AG09319 (cell line): ENCODE measurements at places on chromosomes 16 and 17.

DNA sequence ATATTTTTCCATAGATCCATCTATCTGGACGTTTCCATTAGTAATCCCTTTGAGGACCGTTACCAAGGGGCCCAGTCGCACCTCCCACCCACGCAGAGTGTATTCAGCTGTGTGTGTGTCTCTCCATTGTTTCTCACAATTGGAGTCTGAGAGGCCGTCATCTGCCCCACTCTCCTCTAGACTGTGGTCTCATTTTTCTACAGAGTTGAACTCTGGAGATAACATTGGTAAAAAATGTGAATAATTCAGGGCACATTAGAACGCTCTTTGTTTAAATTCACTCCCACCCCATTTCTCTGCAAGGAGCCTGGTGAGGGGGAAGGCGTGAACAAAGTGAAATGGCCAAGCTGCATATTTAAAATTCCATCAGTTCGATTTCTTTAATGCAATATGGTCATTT lies 333.1 kb upstream of the MAF start:
- DNase-seq, result no peak

DNA sequence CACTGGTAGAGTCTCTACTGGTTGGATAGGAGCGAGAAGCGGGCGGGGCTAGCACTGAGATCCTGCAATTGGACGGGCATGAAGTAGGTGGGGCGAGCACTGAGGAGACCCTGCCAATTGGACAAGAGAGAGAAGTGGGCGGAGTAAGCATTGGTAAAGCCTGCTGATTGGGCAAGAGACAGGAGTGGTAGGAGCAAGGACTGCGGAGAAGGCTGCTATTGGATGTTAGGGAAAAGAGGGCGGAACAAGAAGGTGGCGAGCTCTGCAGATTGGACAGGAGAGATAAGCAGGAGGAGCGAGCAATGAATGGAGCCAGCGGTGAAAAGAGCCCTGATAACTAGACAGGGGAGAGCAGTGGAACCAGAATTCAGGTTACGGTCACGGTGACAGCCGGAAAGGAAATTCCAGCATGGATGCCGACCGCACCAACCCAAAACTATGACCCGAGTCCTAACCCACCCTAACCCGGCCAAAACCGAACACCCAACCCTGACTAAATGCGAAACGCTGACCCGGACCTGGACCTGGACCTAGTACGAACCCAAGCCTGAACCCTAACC lies 4.8 kb downstream of the SCGB1C2 start:
- no peak for DNase-seq

DNA sequence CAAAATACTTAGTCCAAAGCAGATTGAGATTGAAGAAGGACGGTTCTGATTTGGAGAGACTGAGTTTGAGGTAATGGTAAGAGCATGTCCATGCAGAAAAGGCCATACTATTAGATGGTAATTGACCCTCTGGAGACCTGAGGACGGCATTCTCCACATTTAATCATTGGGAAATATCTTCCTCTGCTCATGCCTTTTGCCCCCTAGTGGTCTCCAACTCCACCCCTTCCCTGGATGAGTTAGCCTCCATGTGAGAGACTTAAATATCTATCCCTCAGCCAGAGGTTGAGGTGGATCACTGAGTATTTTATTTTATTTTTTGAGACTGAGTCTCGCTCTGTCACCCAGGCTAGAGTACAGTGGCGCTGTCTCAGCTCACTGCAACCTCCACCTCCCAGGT lies 10.4 kb upstream of the OR3A1 start:
- DNase-seq, result no peak

GRCh38 chr17:746181-746580 lies 5.9 kb downstream of the GEMIN4 start:
- DNase-seq, result no peak

GRCh38 chr17:6461792-6462524 lies 17.7 kb downstream of the PIMREG start:
- no peak for DNase-seq

DNA sequence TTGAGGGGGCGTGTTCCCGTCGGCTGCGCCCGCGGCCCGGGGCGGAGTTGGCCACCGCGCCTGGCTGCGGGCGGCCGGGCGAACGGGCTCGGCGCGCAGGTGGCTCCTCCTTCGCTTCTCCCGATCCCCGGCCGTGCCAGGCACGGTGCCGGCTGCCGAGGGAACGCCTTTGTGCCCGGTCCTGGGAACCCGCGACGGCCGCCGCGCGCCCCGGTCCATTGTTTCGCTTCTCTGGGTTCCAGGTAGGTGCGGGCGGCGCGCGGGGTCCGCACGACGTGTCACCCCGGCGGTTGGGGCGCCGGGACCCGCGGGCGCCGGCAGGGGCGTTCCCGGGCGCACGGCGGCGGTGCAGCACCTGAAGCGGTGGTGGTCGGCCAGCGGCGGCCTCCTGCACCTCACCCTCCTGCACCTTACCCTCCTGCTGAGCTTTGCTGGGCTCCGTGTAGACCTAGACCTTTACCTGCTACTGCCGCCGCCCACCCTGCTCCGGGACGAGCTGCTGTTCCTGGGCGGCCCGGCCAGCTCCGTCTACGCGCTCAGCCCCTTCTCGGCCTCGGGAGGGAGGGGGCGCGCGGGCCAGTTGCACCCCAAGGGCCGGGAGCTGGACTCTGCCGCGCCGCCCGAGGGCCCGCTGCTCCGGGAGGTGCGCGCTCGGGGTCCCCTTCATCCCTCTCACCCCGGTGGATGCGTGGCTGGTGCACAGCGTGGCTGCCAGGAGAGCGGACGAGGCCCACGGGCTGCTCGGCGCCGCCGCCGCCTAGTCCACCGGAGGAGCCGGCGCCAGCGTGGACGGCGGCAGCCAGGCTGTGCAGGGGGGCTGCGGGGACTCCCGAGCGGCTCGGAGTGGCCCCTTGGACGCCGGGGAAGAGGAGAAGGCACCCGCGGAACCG lies 99.9 kb downstream of the EFCAB13 start:
- no peak for DNase-seq

- no peak for DNase-seq
These were observed 9.3 kb downstream of the OSBPL7 start for GRCh38 chr17:47812146-47812920.

GRCh38 chr17:77325577-77326075 lies 184.9 kb downstream of the SEC14L1 start:
- DNase-seq, result no peak

GRCh38 chr17:82722341-82723013 lies 6.0 kb downstream of the FN3KRP start:
- DNase-seq, result no peak

GRCh38 chr17:65332375-65332774 lies 195.2 kb downstream of the RGS9 start:
- DNase-seq, result no peak

DNA sequence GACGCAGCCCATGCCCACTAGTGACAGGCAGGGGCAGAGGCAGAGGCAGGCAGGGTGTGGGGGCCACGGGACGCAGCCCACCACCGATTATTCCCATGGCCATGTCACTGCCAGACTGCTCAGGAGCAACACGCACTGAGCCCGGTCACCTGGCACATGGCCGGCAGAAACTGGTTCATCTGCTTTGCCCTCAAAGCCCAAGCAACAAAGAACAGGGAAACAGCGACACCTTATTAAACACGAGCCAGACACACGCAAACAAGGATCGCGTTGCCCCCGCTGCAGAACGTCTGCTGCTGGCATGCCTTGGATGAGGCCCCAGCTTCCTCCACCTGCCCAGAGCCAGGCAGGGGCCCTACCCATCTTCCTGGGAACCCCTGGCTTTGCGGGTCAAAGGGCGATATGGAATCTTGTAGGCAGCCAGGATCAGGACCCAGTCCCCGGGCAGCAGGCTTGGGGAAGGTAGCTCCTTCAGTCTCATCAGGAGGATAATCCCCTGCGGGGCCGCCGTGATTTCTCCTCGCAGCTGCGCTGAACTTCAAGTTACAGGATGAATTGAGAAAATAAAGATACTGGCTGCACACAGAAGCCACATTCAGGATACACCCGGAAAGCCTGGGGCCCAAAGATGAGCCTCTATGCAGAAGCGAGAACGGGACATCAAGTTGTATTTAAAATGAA lies 4.8 kb downstream of the TBC1D16 start:
- DNase-seq, result no peak

- DNase-seq, result no peak
These were observed 6.8 kb upstream of the ITGAD start for GRCh38 chr16:31386157-31386984.

GRCh38 chr16:80299416-80299815 lies 241.4 kb upstream of the DYNLRB2 start:
- peak; percentile 32 for DNase-seq

DNA sequence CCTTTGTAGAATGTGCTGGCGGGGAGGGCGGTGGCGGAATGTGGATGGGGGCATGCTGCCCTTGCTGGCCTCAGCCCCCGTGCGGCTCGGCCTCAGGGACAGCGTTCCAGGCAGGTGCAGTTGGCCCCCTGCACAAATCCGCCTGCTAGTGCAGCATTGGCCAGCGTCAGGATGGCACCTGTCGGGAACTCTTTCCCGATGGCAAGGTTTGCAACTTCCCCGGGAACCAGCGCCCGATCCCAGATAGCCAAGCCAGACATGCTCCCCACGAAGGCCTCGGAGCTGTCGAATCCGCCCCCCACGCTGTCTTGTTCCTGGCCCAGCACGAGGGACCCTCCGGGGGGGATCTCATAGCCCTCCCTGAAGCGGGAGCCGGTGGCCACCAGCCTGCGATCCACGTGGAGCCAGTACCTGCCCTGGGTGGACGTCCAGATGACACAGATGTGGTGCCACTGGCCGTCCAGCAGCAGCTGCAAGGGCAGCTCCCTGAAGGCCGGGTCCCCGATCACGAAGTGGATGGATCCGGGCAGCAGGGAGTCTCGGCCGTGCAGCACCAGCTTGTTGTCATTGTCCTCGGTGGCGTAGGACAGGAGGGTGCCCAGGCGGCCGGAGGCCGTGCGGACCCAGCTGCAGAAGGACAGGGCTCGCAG lies 2.8 kb downstream of the PTX4 start:
- DNase-seq, result no peak

DNA sequence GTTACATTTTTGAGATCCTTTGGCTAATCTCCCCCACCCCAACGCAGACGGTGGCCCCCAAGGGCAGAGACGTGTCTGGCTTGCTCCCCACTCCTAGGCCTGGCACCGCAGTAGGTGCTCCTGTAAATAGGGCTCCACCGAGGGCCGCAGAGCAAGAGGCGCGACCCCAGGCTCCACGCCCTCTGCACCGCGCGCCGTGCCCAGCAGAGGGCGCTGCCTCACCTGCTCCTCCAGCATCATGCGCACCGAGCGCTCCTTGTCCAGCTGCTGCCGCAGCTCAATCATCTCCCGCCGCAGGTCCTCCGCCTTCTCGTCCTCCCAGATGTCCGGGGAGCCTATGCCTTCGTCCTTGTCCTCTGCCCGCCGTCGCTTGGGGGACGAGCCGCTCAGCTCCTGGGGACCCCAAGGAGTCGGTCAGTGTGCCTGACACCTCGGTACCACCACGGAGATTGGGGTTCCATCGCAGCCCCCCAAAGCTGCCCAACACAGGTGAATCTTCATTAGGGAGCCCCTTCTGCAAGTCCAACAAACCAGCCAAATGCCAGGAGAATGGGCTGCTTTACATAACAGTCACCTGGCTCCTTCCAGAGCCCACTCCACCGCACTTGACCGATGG lies 11.2 kb downstream of the TFAP4 start:
- no peak for DNase-seq

- no peak for DNase-seq
These were observed 958.1 kb downstream of the KCNJ2 start for GRCh38 chr17:71127416-71127815.

- DNase-seq, result no peak
These were observed 16.8 kb downstream of the SMCR8 start for GRCh38 chr17:18331879-18332278.

GRCh38 chr17:76088041-76088867 lies 9.3 kb downstream of the ZACN start:
- DNase-seq, result no peak

GRCh38 chr17:63998721-63999679 lies 849 bp downstream of the PRR29 start:
- no peak for DNase-seq

- no peak for DNase-seq
These were observed 53.3 kb downstream of the GNAO1 start for GRCh38 chr16:56244612-56245011.

GRCh38 chr17:4420692-4421131 lies 13.0 kb upstream of the SPNS3 start:
- peak; percentile 23 for DNase-seq

DNA sequence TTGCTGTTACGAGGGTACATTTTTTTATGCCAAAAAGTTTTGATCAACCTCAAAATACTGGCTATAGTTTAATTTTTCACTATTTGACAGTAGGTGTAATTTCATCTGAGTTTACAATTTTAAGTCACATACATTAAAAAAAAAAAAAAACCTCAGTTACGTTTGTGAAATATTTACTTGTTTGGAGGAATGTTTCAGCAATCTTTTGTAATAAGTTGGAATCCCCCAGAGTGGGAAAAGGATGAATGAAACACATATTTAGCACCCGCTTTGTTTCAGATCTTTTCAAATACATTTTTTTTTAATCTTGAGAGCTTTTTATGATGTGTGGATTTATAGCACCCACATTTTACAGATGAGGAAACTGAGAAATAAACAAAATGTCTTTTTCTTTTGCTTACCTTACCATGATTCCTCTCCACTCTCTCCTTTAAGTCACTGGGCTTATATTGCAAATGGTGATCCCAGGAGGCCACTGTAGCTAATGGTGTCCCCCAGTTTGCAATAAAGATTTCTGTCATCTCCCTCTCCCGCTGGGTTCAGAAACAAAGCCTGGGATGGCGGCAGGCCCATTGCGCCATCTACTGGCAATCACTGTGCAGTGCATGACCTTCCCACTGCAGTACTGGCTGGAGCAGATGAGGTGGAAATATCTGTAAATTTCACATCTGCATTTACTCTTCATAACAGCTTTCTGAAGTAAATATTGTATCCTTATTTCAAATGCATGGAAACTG lies 27.7 kb downstream of the TBC1D3B start:
- no peak for DNase-seq

DNA sequence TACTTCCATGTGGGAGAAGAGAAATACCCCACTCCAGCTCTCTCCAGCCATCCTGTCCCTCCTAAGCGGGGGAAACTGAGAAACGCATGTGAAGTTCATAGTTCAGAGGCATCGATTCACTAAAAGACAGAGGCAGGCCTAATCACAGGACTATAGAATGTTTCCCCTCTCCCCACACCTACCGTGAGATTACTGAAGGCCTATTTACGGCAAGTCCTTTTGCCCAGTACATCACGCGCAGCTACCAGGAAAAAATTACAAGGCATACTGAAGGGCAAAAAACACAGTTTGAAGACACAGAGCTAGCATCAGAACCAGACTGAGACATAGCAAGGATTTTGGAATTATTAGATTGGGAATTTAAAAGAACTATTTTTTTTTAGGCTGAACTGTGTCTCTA lies 29.1 kb upstream of the IRX5 start:
- DNase-seq, result no peak

GRCh38 chr17:15448580-15448956 lies 18.9 kb downstream of the CDRT4 start:
- DNase-seq, result no peak

DNA sequence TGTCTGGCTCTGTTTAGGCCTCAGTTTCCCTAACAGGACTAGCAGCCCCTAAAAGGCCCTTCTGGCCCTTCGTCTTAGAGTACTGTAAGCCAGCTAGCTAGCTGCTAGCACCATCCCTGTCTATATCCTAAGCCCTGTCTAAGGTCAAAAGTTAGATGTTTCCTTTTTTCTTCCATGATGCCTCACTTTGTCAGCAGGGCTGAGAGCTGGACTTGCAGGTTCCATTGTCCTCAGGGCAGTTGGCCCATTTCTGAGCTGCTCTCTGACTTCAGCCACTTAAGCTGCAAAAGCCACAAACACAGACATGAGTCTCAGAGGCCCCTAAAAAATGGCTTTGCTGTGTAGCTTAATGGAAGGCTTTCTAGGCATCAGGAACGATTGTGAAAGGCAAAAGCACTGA lies 187.7 kb downstream of the CBLN1 start:
- no peak for DNase-seq

- no peak for DNase-seq
These were observed 255.3 kb upstream of the PMFBP1 start for GRCh38 chr16:72427051-72427782.
